ENCODE measurements at places on chromosomes 2 and 18. TPM values are rescaled to one million over a fixed set of nuclear protein-coding genes. Genes with fewer than 3 reads are reported as not detected.

TWIST2 gene
- total RNA-seq: 108 TPM

KCNG2 gene
- total RNA-seq: not detected

TSN gene
- 42.6 TPM for total RNA-seq

GRHL1 gene
- total RNA-seq: 0.43 TPM

TACR1 gene
- total RNA-seq: 27.5 TPM

HOXD12 gene
- total RNA-seq: not detected

DTNA gene
- total RNA-seq: 7.3 TPM

FAHD2B gene
- total RNA-seq: 18.5 TPM

EML6 gene
- not detected for total RNA-seq

ATG16L1 gene
- total RNA-seq: 28.1 TPM

PID1 gene
- 38.4 TPM for total RNA-seq

ZNF519 gene
- not detected for total RNA-seq

SERPINB4 gene
- not detected for total RNA-seq

CFAP221 gene
- total RNA-seq: not detected

HOXD4 gene
- total RNA-seq: 13.6 TPM

COLEC12 gene
- total RNA-seq: 9.5 TPM

ACYP2 gene
- total RNA-seq: 0.96 TPM

CXCR1 gene
- total RNA-seq: not detected

GREB1 gene
- total RNA-seq: 5.9 TPM

DAPL1 gene
- not detected for total RNA-seq

RTP5 gene
- total RNA-seq: not detected

ASIC4 gene
- not detected for total RNA-seq

BCL11A gene
- total RNA-seq: 0.11 TPM

GBX2 gene
- total RNA-seq: not detected

TMEM178A gene
- total RNA-seq: 29.5 TPM

LAMA3 gene
- 27.2 TPM for total RNA-seq

AMER3 gene
- total RNA-seq: not detected

ADRA2B gene
- 9.4 TPM for total RNA-seq

SIX3 gene
- total RNA-seq: not detected

NGEF gene
- 0.43 TPM for total RNA-seq

DPP10 gene
- not detected for total RNA-seq

RGPD3 gene
- 0.75 TPM for total RNA-seq

ITGB6 gene
- total RNA-seq: not detected

EIF2B4 gene
- total RNA-seq: 34.8 TPM

G6PC2 gene
- not detected for total RNA-seq

FBXO36 gene
- total RNA-seq: 1.6 TPM

ST8SIA5 gene
- 0.11 TPM for total RNA-seq

PDK1 gene
- total RNA-seq: 24.2 TPM

FAM228B gene
- total RNA-seq: 144 TPM

TMEM247 gene
- total RNA-seq: not detected

PLCD4 gene
- total RNA-seq: 1.9 TPM

ANKRD30BL gene
- not detected for total RNA-seq

PSTPIP2 gene
- 1.6 TPM for total RNA-seq

GKN2 gene
- total RNA-seq: 0.75 TPM

OSBPL6 gene
- 1.4 TPM for total RNA-seq

ASPRV1 gene
- total RNA-seq: 4.3 TPM

NR4A2 gene
- 8.7 TPM for total RNA-seq

PLCL1 gene
- total RNA-seq: 14.3 TPM

MC2R gene
- total RNA-seq: not detected

ANKRD29 gene
- 118 TPM for total RNA-seq

TCF23 gene
- not detected for total RNA-seq

DCDC2C gene
- 2.4 TPM for total RNA-seq
